Gastroesophageal sphincter (tissue), 4 donors: ENCODE measurements at places on chromosomes 3 and 15.

- ATAC-seq, result no peak
Observed at GRCh38 chr3:159536876-159537275, 451.8 kb upstream of the IL12A start.

GRCh38 chr3:56303487-56303886 is 164.8 kb downstream of the ERC2 start:
- ATAC-seq, result no peak

GRCh38 chr3:71304684-71305083 is 278.8 kb downstream of the FOXP1 start:
- peak; percentile 73 for ATAC-seq

DNA sequence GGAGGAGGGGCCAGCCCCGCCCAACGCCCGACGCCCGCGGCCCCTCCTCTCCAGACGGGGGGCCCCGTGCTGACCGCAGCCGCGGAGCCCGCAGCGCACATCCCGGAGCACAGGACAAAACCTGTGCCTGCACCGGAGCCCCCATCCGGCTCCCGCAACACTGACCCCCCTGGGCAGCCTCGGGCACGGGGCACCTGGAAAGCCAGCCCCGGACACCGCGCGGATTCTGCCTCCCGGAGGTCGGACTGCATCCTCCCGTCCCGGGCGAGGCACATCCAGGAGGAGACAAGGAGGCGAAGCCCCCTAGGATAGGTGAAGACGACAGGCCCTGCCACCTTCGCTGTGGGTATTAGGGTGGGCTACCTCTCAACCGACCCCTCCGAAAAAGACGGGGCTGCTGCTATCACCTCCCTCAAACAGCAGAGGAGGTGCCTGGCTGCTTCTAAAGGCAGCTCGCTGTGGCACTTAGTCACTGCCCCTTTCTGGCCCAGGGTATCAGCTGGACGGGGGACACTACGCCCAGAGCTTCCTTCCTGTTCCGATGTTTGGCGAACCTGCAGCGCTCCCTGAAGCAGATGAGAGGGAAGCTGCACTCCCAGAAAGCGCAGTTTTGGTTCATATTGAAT is 10.6 kb downstream of the XXYLT1 start:
- peak; percentile 9 for ATAC-seq

DNA sequence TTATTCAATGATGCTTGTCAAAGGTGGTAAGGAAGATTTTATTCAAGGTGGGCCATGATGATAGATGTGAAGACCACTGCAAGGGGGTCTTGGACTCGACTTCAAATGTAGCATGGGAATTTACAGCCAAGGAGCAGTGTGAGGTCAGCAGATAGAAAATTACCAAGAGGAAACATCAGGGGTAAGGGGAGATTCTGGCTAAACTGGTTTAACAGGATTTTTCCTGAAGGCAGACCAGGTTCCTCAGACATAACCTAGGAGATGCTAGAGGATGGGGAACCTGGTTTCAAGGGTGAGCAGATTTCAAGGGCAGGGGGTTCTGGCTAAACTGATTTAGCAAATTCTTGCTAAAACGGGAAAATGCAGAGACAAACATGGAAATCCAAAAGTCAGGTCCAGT is 464.9 kb downstream of the TAFA4 start:
- no peak for ATAC-seq
